Foreskin keratinocyte (primary cell): ENCODE measurements at places on chromosomes 6 and 20. TPM values are rescaled to one million over a fixed set of nuclear protein-coding genes. Genes with fewer than 3 reads are reported as not detected.

GRCh38 chr6:56222499-56222898 is 24.9 kb downstream of the COL21A1 start:
- no peak for DNase-seq

DNA sequence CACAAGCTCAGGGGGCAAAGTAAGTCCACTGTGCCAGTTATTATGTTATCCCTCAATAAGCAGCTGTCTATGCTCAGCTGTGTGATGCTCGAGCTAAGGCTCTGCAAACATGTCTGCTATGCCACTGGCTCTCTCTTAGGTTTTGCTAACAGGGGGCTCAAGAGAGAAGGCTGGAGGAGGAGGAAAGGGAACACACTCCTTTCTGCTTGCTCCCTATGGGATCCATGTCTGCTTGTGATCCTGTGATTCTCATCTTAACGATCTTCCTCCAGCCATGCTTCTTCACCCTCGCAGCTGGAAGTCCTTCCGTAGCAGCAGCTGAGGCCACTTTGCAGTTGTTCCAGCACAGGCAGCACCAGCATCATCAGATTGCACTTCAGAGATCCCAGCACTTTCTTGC is 37.0 kb upstream of the IGF2R start:
- no peak for DNase-seq

DNA sequence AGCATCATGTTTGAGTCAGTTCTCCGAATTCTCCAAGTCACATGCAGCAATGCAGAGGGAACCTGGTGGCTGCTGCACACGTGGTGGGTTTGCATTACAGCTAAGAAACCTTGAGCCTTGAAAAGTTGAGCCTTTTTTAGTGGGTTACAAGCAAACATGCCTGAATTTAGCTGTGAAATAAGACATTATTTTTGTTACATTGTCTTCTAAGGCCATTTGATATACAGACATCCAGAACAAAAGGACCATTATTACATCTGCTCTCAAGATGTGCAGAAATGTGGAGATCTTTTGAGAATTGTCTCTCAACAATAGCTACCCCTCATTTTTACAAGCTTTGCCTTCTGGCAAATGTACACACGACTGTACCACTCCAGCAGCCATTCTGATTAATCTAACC is 720.5 kb upstream of the SLC35B3 start:
- DNase-seq, result no peak

GRCh38 chr6:156988276-156989158 is 211.3 kb downstream of the ARID1B start:
- DNase-seq, result no peak

The CPXM1 gene
- total RNA-seq, result not detected in 2 replicates

The STX11 gene
- 0.25 and 0.31 TPM in 2 replicates for total RNA-seq
